ENCODE measurements at places on chromosomes 4 and X.

DNA sequence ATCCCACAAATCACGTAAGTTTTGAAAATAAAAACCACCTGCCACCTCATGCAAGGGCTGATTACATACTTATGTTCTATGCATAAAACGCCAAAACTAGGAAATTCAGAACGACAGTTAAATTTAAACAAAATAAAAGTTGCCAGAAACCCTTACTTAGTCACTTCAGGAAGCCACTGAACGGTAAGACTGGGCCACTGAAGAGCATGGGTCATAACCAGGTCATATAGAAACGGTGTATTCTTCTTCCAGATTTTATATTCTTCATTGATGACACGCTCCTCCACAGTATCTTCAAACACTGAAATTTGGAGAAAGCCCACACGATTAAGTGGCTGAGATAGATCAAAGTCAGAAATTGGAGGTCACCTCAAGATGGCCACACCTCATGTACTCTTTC lies 1.2 kb downstream of the RBBP7 start:
- no peak for DNase-seq

DNA sequence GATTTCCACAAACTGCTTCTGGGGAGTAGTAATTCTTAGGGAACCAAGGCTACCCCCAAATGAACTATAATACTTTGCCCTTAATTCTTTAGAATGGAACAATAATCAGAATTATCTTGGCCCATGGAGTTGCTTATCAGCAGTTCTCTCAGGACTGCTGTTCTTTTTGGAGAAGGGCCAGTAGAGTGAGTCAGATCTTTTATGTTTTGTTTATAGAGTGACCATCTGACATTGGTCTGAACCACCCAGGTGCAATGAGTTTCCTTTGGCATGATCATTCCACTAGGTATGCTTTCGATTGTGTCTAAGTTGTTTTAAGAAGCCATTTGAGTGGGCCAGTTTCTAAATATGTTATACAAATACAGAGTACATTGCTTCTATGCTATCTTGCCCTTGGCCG lies 31.8 kb downstream of the PRRG1 start:
- DNase-seq: no peak

GRCh38 chr4:124044867-124045266 lies 648.3 kb downstream of the SPRY1 start:
- no peak for DNase-seq

- DNase-seq: no peak
Measured at GRCh38 chrX:20471483-20471882, 204.8 kb upstream of the RPS6KA3 start.

GRCh38 chr4:141860974-141861373 lies 224.6 kb downstream of the IL15 start:
- no peak for DNase-seq

DNA sequence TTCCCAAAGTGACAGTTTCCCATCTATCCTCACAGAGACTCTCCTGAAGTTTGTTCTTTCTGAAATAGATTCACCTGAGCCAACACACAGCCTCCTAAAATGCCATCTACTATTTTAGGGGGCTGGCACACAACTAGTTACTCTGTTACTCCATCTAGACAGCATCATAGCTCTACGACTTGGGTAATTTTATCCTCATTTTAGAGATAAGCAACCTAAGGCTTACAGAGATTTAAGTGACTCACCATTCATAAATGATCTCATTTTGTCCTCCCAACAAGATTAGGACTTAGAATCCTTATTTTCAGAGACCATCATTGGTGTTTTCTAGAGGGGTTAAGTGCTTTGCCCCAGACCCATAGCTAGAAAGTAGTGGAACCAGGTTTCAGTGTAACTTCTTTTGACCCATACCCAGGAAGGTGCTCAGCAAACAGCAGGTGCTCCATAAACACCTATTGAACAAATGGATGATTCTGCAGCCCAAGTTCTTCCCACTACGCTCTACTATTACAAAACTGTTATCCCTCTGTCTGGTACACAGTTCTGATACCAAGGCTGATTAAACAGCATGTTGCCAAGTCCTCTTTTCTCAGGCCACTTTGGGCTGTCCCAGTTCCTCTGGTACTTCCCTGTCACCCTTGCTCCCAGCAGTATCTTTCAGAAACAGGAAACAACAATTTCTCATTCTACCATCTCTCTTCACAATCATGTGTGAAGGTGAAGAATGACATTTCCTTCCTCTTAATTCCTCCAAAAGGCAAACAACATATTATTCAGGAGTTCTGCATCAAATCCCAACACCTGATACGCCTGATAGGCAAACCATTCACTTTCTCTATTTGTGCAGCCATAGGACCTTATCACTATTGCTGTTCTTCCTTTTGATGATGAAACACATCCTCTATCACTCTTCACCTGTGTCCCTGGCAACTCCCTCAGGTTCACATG lies 304.7 kb upstream of the TAPT1 start:
- no peak for DNase-seq

DNA sequence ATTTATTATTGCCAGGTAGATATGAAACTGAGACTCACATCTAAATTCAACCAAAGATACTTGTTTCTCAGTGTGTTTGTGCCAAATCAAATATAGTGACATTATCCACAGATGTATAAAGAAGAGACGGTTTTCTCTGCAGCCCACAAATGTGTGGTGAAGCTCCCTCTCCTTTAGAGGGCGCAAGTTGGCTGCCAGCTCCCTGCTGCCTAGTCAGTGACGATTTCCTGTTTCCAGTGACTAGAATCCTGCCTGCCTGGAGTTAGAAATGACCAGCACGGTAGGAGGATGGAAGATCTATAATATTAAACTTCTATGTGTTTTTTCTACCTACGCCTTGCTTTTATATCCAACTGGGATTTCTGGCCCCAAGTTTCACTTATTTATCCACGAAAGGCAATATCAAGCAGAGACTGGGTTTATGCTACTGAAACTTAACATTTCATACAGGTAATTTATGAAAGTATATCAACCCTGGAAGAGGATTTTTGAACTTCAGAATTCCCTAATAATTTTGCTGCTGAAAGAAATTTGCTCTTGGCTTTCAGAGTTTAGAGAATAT lies 1793.7 kb upstream of the TENM3 start:
- DNase-seq: no peak

DNA sequence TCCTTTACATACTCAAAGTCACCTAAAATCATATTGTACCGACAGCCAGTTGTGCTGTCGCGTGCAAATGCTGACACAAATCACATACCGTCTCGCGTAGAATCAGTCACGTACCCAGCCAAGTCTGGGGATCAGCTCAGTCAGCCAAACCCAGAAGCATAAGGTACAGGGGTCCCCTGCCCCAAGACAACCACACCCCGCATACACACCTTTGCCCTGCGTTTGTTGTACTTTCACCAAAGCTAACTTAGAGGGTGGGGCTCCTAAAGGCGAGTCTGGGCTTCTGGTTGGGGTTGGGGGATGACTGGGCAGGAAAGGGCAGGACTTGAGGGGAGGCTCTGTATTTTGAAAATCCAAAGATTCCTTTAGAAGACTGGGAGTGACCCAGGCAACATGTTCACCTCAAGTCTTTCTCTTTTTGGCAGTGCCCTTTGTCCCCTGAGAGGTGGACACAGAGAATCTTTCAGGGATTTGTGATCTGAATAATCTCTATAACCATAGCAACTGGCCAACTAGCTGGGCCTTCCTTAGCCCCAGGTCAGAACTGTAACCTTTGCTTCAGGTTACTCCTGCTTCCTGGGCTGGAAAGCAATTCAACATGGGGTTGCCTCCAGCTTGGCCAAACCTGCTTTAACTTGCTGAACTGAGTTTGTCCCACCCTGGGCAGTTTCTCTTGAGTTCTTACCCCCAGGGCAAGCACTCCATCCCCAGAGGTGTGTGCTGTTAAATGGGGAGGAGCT lies 992 bp downstream of the GDPD2 start:
- DNase-seq: no peak

DNA sequence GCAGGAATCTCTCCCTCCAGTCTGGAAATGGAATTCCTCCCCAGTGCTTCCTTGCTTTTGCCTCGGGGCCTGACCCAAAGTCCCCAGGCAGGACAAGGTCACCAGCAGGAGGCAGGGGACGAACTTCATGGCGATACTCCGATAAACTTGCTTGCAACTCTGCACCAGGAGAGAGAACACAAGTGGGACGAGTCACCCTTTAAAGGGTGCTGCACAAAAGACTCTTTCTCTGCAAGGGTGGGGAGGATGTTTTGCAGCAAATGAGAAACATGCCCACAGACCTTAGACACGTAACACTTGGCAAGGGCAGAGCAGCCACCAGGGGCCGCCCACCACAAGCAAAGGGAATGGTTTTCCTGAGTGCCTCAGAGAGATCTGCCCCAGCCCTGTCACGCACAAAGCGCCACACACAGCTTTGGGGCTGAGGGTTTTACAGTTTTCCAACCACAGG lies at the start of gene FGFBP2:
FGFBP2 (minus strand) TSS at position 175 of the 451 bp plus-strand sequence; CDS start at position 129, 46 bp downstream.
- DNase-seq: no peak

GRCh38 chr4:122842984-122843531 lies 16.4 kb downstream of the FGF2 start:
- no peak for DNase-seq

- DNase-seq: no peak
Measured at GRCh38 chrX:148500423-148501385, at the start of gene AFF2. Gene AFF2 (plus strand): TSS chrX:148500617. CDS start chrX:148501098, 481 bp downstream.

GRCh38 chr4:56744030-56744429 lies 62.9 kb upstream of the HOPX start:
- no peak for DNase-seq

- no peak for DNase-seq
Measured at GRCh38 chr4:110989125-110989524, 366.2 kb upstream of the PITX2 start.

GRCh38 chr4:89528526-89529133 lies 221.0 kb upstream of the GPRIN3 start:
- no peak for DNase-seq

- no peak for DNase-seq
Measured at GRCh38 chrX:21802839-21803238, 36.6 kb upstream of the MBTPS2 start.

DNA sequence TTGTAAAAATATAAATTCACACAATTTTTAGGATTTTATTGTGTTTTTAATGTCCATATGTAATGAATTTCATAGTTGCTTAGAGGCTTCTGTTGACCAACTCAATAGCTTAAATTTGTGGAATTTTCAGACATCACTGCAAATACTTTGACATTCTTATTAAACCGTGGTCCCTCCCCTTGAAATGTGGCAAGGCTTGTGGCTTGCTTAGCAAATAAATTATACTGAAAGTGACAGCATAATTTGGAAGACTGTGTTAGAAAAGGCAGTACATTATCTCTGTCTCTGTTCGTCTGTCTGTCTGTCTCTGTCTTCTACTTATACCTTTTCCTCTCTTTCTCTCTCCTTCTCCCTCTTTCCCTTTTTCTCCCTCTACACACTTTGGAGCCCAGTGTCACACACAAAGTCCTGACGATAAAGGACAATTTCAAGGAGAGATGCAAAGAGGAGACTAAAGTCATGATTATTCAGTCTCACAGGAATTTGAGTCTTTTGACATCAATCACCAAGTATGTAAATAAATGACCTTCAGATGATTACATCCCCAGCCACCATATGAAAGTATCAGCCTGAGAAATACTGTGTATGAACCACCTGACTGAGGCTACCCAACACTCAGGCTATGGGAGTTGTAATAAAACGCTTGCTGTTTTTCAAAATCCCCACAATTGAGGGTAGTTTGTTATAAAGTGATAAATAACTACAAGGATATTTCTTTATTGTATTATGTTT lies 21.0 kb upstream of the UGT2B7 start:
- DNase-seq: no peak

GRCh38 chr4:137394018-137394417 lies 138.3 kb downstream of the PCDH18 start:
- no peak for DNase-seq

DNA sequence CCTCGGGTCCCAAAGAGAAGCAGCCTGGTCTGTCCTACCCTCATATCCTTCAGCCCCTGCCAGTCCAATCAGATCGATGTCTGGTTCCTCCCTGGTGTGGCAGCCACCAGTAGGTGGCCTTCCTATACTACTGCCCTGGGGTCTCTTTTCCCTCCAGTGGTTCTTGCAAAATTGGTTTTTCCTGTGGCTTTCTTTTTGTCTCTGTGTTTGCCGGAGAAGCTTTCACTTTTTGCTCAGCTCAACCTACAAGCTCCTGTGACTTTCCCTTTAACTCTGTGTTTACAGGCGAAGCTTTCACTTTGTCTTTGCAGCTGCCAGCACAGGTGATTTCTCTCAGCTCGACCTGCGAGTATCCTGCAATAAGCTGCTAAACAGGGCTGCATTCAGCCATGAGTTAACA lies 46.8 kb downstream of the UGT2A3 start:
- DNase-seq: no peak

DNA sequence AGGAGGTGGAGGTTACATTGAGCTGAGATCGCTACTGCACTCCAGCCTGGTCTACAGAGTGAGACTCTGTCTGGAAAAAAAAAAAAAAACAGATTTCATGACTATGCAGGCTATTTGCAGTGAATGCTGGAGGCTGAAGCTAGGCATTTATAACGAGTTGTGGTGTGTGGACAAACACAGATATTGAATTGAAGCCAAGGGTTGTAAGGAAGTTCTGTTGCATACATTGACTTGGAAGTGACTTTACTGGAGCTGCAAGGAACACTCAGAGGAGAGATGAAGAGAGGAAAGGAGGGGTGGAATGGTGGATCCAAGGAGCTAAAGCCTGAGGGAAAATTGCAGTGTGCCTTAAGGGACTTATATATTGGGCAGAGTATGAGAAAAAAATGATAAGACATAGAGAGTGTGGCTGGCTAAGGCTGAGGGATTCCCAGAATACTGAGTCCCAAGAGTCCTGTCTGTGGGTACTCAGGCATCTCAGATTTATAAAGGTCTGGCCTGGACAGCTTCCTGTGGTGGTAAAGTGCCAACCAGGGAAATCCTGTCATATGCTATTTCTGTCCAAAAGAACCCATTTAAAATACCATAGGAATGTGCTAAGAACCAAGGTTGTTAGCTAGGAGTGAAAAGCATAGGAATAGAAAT lies 87.8 kb upstream of the GUCY1A1 start:
- DNase-seq: no peak

- DNase-seq: no peak
Measured at GRCh38 chr4:78019414-78019813, 37.7 kb upstream of the FRAS1 start.

DNA sequence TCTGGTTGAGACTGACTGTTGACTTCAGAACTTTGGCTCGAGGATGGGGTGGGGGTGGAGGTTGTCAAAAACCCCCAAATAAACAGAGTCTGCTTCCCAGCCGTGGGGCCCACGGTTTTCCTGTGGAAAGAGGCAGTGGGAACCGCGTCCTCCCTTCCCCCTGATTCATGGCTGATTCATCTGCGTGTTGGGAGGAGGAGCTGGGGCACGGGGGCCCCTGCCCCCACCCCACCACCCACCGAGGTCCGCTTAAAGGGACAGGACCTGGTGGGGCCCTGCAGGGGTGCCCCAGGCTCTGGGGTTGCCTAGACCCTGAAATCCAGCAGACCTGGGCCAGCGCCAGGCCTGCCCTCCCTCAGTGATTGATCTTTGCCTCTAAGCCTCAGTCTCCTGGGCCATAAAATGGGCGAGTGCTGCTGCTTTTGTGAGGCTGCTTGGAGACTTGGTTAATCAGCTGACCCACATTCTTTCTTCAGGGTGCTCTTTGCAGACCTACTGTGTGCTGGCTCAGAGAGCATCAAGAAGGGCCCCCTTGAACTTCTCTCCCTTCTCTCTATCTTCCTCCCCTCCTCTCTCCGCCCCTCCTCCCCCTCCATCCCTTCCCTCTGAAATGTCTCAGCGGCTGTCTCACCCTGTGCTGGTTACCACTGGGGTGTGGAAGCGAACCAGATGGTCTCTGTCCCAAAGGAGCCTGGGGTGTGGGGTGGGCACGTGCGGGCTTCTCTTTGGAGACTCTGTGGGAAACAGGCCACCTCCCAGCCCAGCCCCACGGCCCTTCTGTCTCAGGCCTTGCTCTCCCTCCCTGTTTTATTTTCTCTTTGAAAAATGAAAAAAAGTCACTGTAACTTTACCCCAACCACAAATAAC lies 9.1 kb downstream of the HTRA3 start:
- no peak for DNase-seq

Measured in T-helper 17 cell (primary cell).